AG20443 (cell line): ENCODE measurements at places on chromosomes 3 and 15.

- DNase-seq: no peak
Observed at GRCh38 chr3:151817473-151817872, 3.6 kb downstream of the AADAC start.

- peak; percentile 45 for DNase-seq
Observed at GRCh38 chr3:152968388-152969024, 133.6 kb downstream of the P2RY1 start.

DNA sequence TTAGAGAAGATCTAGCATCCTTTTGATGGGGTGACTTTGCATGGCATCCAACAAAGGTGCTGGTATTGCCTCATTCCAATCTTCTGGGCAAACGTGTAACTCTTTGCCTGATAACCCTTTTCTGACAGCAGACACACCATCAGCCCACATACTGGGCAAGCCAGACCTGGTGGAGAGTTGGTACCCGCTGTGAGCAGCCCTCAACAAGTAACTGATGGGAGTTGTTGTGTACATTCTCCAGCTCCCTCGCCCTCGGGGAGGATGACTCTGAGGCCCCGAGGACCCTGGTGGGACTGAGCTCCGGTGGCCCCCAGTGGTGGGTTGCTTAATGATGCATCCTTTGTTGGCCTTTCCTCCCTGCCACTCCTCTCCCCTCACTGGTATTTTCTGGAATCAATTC, 102.4 kb upstream of the SLC6A11 start:
- DNase-seq: no peak

DNA sequence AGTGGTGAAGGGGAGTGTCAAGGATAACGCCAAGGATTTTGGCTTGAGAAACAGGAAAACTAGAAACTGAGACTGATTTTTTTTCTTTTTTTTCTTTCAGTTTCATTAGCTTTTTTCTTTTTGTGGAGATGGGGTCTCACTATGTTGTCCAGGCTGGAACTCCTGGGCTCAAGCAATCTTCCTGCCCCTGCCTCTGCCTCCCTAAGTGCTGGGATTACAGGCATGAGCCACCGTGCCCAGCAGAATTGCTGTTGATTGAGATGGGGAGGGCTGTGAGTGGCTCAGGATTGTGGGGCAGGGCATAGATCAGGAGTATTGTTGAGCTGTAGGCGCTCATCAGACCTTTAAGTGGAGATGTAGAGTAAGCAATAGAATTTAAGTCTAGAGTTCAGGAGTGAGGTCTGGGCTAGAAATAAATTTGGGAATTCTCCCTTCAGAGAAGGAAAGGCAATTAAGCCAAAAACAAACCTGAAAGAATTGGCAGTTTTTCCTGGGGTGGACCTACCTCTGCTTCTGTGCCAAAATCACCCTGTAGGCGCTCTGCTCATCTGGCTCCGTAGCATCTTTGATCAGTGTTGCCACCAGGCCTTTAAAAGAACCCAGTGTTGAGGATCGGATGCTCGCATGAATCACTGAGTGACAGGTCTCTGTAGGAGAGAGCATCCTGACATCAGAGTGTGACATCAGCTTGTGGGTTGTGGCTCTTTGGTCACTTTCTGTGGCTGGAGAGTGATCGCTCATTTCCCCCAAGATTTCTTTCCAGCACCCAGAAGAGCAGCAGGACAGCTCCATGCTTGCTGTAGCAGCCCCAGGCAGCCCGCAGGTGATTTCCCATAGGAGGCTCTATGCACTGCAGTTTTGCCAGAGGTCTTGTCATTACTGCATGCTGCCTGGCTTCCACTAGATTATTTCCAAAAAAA, 15.8 kb downstream of the ABHD17C start:
- DNase-seq: no peak

GRCh38 chr3:23663661-23664186, 142.0 kb upstream of the UBE2E1 start:
- no peak for DNase-seq

- DNase-seq: peak; percentile 13
Observed at GRCh38 chr3:25663347-25663868, 1.3 kb downstream of the TOP2B start.

- no peak for DNase-seq
Observed at GRCh38 chr3:51375571-51375970, 9.5 kb upstream of the MANF start.

GRCh38 chr3:181700168-181701087, 11.3 kb upstream of the SOX2 start:
- peak; percentile 81 for DNase-seq

DNA sequence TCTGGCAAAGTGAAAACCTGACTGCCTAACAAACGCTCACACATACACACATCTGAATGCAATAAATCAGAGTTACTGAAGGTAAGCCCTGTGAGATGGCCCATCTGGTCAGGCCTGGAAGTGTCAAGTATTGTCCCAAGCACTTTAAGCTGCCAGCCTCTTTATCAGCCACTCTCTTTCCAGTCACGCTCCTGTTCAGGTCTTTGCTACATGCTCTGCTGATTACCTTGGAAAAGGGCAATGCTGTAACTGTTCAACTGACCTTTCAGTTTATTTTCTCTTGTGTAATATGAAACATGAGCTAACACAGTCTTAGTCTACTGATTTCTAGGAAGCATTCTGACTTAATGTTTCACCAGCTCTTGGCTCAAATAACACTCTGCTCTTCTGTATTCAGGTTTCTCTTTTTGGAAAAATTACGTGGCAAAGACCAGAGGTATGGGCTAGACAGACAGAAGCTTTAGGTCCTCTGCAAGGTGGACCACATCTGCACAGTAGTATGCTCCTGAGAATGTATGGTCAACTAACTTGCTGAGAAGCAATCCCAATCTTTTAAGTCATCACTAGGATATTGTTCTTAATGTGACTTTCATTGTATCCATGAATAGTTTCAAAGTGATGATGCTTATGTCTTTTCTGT, 44.5 kb downstream of the GBE1 start:
- DNase-seq: peak; percentile 29

DNA sequence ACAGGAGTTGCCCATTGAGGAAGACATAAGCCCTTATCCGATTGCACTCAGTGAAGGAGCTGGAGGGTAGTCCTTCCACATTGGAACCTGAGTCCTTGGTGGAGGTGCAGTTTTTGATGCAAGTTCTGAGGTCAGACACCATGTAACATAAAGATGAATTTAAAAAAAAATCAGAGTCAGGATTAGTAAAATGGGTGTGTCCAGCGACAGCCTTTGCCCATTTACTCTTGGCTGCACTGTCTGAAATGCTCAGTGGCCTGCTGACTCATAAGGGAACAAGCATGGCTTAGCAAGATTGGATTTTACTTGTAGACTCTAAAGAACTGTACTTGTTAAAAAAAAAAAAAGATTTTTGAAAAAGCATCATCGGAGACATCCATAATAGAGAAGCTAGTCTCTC, 241.1 kb upstream of the TOPAZ1 start:
- peak; percentile 72 for DNase-seq

GRCh38 chr3:70856414-70857162, 544.1 kb upstream of the MDFIC2 start:
- DNase-seq: peak; percentile 55

DNA sequence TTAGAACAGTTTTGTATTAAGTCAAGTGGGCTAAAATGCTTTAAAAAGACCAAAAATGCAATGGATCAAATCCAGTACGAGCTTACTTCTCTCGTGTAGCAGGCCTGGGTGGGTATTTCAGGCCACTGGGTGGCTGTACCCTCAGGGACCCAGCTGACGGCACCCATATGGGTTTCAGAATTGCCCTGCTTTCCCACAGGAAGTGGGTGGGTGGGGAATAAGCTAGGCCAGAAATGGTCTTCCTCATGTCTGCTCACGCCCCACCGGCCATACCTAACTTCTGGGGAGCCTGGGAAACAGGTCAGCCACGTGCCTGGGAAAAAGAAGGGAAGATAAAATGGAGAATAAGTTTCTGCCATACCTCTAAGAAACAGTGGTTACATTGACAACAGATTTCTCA, 20.3 kb downstream of the GPR160 start:
- DNase-seq: no peak

GRCh38 chr15:94027581-94027980, 203.8 kb upstream of the MCTP2 start:
- DNase-seq: no peak

DNA sequence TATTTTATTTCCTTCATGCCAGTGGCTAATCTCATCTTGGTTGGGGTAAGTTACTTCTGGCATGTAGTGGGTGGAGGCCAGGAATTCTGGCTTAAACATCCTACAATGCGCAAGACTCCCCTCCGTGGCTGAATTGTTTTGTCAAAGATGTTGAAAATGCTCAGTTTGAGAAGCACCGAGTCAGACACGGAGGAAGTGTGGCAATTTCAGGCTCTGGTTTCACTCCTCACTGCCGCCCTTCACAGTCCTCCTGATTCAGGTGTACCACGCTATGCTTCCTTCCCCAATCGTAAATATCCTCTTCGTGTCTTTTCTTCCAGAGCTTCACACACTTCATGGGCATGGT, 150.7 kb downstream of the OPA1 start:
- DNase-seq: no peak

DNA sequence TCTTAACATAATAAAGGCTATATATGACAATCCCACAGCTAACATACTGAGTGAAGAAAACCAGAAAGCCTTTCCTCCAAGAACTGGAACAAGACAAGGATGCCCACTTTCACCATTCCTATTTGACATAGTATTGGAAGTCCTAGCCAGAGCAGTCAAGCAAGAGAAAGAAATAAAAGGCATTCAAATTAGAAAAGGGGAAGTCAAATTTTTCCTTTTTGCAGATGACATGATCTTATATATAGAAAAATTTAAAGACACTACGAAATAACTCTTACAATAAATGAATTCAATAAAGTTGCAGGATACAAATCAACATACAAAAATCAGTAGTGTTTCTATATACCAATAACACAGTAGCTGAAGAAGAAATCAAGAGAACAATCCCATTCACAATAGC, 42.2 kb upstream of the CP start:
- no peak for DNase-seq
